ENCODE measurements at places on chromosomes 11 and 22.

DNA sequence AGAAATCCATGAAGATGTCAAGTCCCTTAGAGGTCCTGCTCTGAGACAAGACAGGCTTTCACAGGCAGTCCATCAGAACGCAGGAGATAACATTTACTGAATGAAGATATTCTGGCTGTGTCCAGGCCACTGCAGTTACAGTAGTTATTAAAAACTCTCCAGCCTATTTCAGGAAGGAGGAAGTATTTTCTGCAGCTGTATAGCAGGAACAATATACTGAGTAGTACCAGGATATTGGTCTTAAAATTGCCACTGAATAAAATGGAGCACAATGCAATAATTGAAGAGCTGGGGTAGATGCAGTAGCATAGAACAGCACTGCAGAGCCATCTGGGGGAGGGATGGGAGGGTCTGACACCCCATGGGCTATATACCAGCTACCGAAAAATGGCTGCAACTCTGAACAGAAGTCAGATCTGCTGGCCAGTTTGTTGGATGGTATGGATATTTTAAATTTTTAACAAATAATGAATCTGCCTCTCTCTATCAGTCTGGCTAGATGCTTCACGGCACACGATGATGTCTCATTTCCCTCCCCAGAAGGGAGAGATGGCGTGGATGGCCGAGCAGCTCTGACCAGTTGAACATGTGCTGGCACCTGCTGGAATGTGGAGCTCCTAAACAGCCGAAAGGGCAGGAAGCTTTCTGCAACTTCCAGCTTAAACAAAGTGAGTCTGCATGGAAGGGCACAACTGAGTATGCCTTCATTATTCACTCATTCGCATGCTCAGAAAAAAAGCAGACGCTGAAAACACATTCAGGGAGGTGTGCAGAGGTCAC lies 342.1 kb upstream of the SYN3 start:
- DNase-seq = no peak

- peak; percentile 45 for DNase-seq
Measured at GRCh38 chr11:59173080-59173963, 1.4 kb downstream of the DTX4 start.

- DNase-seq = no peak
Measured at GRCh38 chr22:46047841-46048595, 71.1 kb upstream of the WNT7B start.

DNA sequence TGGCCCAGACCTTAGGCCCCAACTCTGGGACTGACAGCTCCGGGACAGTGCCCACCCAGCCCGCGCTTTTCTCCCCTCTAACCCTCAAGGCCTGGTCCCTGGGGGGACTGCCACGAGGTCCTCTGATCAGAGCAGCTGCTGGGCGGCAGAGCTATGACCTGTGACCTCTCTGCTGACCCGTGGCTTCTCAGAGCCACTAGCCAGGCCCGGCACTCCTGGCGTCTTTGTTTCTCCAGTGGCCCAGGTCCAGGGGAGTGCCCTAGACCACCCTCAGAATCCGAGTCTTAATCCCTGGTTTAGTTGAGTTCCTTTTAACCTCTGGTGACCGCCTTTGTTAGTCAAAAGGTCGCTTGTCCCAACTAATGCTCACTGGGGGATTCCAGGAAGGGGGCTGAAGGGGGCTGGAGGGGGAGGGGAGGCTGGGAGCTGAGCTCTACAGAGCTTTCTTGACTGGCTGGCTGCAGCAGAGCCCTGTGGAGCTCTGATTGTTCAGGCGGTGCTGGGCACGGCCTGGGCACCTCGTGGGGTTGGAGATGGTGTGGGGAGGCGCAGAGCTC lies 1.2 kb downstream of the FBLN1 start:
- DNase-seq = no peak

DNA sequence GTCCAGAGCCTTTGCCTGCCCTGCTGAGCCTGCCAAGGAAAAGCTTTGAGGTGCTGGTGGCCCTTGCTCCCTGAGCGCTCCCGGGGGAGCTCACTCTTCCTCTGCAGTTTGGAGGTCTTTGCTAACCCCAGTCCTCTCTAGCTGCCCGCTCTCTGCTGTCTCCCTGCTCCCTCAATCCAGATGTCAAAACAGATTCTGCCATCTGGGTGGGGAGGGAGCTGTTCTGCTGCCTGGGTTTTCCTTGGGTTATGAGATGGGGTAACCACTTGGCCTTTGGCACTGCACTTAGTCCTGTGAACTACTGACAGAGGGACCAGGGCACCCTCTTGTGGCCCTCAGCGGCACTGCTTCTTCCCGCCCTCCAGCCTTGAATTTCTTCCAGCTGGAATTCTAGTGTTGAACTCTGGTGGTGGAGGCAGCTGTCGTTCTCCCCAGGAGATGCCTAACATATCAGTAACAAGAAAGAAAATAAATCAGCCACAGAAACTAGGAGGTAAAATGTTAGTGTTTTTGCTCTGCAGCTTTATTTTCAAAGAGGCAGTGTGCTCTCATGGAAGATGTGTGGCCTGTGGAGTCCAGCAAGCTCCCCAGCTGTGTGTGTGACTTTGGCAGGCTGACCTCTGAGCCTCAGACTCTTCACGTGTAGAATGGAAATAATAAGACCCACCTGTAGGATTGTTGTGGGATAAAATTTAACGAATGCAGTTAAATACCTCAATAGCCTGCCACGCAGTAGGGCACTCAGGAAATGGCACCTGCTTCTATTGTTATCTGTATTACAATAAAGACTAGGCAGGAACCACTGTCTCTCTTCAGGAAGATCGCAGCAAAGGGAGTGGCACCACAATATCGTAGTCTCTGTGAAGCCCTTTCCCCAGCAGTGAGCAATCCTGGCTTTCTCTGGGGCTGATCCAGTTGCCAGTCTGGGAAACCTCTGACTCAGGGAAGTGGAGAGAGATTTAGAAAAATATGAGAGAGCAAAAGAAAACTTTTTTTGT lies 23.4 kb downstream of the ARFGAP2 start:
- peak; percentile 86 for DNase-seq
